ENCODE measurements at places on chromosomes 11 and 22.

DNA sequence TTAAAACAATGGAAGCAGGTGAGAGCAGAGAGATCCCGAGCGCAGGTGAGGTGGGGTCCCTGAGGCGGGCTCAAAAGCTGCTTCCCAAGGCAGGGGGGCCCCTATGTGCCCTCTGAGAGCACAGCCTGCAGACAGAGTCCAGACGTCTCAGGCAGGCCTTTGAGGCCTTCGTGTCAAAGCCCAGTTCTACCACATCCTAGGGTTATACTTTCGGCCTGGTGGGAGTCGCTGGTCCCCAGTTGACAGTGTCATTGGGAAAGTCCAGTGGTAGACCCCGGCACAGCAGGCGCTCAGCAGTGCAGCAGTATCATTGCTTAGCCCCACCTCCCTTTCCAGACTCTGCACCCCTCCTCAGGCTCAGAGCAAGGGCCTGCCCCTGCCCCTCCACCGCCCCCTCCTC, 9.1 kb downstream of the LINC01488 start:
- DNase-seq = no peak

- no peak for DNase-seq
Measured at GRCh38 chr11:111778047-111778558, 11.9 kb upstream of the PPP2R1B start.

DNA sequence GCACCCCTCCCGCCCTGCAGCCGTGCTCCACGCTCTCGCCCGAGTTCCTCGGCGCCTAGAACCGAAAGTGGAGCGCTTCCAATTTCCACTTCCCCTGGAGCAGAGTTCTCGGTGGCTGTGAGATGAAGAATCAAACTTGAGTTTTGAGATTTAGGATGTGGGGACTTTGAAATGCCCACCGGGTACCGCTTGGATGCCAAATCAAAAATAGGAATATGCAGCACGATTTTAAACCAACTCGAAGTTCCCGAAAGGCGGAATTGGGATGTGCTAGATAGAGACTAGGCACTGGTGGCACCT, 569 bp downstream of the POLA2 start:
- no peak for DNase-seq

- no peak for DNase-seq
Measured at GRCh38 chr11:119673759-119674336, 55.2 kb downstream of the NECTIN1 start.
